ENCODE measurements at places on chromosomes 4 and X. TPM values are rescaled to one million over a fixed set of nuclear protein-coding genes. Genes with fewer than 3 reads are reported as not detected.

The CLDN24 gene
- total RNA-seq: not detected

GRCh38 chr4:77795326-77795725, 23.8 kb downstream of the CNOT6L start:
- DNase-seq: no peak

DNA sequence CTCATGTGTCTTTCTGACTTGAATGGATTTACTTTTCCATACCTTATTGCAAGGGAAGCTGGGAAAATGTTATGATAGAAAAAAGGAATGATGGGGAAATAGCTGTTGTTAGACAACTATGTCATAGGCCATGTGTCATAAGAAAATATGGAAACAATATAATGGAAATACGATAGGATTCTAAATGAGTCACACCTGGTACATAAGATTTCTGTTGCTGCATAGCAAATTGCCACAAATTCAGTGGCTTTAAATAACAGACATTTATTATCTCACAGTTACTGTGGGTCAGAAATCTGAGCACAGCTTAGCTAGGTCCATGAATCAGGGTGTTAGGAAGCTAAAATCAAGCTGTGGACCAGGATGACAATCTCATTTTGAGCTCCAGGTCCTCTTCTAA, 44.6 kb upstream of the ANKRD50 start:
- DNase-seq: peak; percentile 21

DNA sequence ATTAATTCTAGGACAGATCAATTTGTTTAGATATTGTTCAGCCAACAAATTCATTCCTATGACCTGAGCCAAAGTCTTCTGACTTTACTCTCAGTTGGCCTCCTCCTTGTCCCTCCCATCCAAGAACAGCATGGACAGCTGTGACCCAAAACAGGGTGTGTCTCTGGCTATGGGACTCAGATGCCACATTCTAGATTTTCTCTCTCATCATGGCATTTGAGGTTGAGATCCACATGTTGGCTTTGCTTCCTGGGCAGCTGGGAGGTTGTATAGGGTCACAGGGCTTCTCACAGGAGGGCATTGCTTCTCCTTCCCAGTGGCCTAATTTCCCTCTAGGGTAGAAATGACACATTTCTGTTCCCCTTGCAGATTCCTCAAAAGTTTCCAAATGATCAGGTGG, 22.6 kb upstream of the EGF start:
- no peak for DNase-seq

DNA sequence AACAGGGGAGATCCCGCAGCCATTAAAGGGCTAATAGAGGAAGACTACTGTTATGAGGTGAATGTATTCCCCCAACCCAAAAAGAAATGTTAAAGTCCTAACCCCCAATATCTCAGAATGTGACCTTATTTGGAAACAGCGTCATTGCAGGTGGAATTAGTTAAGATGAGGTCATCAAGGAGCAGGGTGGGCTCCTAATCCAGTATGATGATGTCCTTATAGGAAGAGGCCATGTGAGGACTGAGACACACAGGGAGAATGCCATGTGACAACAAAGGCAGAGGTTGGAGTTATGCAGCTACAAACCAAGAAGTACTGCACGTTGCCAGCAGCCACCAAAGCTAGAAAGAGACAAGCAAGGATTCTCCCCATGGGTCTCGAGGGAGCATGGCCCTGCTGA, 14.3 kb downstream of the SPP1 start:
- DNase-seq: no peak

DNA sequence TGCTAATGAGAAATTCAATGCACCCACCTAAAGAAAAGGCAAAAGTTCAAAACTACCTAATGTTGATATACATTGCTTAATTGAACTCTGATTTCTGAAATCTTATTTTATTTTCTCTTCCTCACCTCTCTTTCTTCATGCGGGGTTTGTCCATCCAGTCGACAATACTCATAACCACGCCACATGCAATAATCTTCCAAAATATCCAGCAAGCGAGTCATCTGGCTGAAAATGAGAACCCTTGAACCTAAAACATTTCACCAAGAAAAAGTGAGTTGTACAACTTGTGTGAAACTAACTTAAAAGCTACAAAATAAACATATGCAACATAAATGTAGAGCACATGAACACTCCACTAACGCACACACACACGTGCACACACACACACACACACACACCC, 26.7 kb downstream of the SMARCA1 start:
- DNase-seq: peak; percentile 23

GRCh38 chr4:17680559-17681280, 66.3 kb downstream of the MED28 start:
- DNase-seq: no peak

The LARP7 gene
- total RNA-seq: 39.0 TPM

DNA sequence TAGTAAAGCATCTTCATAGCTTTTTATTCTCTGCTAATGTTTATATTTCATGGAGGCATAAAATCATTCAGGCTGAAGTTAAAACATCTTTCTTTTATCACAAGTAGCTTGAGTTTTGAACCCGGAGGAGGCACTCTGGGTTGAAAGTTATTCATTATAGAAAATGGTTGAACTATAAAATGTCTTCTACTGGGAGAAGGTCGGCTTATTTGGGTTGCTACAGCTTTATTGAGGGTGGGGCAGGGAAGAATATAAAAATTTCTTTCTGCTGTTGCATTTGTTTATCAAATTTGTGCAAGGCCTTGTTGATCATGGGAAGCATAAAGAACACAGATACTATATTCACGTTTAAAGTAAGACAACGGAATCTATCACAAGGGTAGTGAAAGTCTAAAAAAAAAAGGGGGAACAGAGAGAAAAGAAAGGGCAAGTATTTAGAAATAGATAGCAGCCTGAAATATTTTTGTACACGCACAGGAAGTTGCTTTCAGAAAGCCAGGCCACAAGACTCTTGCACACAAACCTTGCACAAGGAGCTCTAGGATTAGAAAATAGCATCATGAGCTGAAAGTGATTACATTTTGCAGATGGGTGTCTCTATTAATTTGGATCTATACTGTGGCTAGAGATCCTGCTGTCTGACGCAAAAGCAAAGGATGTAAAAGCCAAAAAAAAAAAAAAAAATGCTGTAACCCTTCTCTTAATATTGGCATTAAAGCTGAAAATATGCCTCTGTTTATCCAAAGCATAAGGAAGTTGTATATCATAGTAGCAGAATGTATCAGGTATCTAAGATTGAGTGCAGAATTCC, 37.2 kb upstream of the FAM9C start:
- DNase-seq: no peak

- DNase-seq: peak; percentile 63
Observed at GRCh38 chr4:84531689-84532088, 32.6 kb upstream of the NKX6-1 start.

All from foreskin keratinocyte (primary cell).